ENCODE measurements at places on chromosomes 3 and 15. TPM values are rescaled to one million over a fixed set of nuclear protein-coding genes. Genes with fewer than 3 reads are reported as not detected.

The LOXL1 gene
- 14.9 TPM for total RNA-seq

The NUP210 gene
- 8.9 TPM for total RNA-seq

GRCh38 chr15:84749111-84749991 is 959 bp downstream of the ZNF592 start:
- no peaks in the 10 kb centered on the region for H3K27me3 ChIP-seq
- peak overlapping the region; percentile 64 for H3K4me3 ChIP-seq
- peaks cover 34% of the 10 kb centered on the region for H3K4me1 ChIP-seq
- peak; percentile 50 for DNase-seq
- peak overlapping the region; percentile 96 for H3K27ac ChIP-seq
- no peaks in the 10 kb centered on the region for H3K36me3 ChIP-seq

- no peak overlapping the region for H3K27ac ChIP-seq
- DNase-seq, result no peak
- no peaks in the 10 kb centered on the region for H3K4me1 ChIP-seq
- no peak overlapping the region for H3K4me3 ChIP-seq
- H3K27me3 ChIP-seq, result no peaks in the 10 kb centered on the region
Observed at GRCh38 chr3:138172625-138173024, 2.1 kb downstream of the DBR1 start.

DNA sequence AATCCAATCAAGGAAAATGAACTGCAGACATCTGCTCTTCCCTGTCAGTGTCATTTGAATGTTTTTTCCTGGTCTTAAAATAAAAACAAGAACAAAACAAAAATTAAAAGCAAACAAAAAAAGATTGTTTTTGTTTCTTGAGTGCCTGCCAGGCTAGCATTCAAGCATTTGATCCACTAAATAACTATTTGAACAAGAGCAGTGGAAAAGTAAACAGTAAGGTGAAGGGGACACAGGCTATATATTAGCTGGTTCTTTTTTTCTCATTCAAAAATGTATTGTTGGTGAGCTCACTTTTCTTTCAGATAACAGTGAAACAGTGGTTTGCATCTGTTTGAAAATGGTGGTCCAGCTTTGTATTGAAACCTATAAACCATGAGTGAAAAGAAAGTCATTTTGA is 586.9 kb upstream of the SGO1 start:
- DNase-seq, result no peak
- no peaks in the 10 kb centered on the region for H3K27me3 ChIP-seq
- no peaks in the 10 kb centered on the region for H3K36me3 ChIP-seq
- peaks cover 7% of the 10 kb centered on the region for H3K4me1 ChIP-seq
- H3K4me3 ChIP-seq, result no peak overlapping the region

DNA sequence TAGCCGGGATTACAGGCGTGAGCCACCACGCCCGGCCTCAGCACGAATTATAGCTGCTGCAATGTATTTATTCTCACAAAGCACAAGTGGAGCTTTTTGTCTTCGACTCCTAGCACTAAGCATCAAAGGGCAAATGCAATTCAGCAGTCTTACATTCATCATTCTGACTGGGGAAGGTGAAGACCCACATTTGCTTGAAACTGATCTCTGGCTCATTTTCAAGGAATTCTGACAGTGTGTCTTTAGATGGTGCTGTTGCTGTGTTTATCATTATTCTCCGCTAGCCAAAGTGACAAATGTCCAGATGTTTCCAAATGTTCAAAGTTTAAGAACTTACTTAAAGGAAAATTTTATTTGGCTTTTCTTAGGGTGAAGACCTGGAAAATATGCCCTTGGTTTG is 55.9 kb downstream of the SGO1 start:
- H3K27me3 ChIP-seq, result no peaks in the 10 kb centered on the region
- no peak for DNase-seq
- no peaks in the 10 kb centered on the region for H3K4me1 ChIP-seq
- H3K36me3 ChIP-seq, result no peaks in the 10 kb centered on the region
- no peak overlapping the region for H3K4me3 ChIP-seq

DNA sequence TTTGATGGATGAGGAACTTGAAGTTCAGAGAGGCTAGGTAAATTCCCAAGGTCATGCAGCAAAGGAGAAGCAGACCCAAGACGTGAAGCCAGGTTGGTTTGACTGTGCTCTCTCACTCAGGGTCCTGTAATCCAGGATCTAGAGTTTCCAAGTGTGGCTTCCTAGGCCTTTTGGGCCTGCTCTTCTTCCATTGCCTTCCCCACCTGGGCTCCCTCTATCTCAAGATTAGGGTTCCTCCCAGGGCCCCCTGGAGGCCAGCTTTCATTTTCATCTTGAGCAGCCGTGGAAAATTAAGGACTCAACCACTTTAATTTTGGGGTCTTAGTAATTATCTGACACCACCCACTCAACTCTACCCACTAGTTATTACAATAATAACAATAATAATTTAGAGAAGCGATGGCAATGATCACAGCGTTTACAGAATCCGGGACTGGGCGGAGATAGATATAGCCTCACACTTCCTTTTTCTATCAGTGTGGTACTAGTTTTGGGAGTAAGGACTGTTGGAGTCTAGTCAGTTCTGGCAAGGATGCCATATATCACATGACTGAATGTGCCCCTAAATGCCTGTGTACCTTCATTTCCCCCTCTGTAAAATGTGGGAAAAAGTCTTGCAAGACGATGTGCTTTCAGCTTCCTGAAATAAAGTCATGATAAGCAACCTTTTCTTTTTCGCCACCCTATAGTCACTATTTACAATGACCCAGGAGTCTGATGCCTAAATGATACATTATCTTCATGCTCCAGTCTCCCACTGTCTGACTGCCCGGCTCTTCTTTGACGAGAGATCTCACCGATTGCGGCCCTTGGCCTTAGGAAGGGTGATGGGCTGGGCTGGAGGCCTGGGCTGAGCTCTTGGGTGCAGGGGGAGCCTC is 30.2 kb upstream of the MAGEF1 start:
- no peaks in the 10 kb centered on the region for H3K4me1 ChIP-seq
- H3K36me3 ChIP-seq, result no peaks in the 10 kb centered on the region
- DNase-seq, result no peak
- H3K27me3 ChIP-seq, result no peaks in the 10 kb centered on the region
- no peak overlapping the region for H3K27ac ChIP-seq

DNA sequence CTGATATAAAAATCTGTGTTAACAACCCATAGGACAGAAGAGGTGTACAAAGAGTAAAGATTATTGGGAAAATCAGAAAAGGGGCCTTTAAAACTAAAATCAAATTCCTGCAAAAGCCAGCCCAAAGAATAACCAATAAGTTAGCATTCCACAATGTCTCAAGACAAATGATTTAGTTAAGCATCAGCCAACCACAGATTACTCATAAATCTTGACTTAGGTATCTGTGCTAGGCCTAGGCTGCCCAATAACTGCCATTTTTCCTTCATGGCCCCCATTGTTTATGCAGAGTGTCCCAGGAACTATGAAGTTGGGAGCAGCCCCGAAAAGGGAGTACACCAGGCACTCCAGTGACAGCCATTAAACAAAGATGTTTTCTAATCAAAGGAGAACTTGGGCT is 7.4 kb downstream of the TRANK1 start:
- no peak overlapping the region for H3K4me3 ChIP-seq
- no peaks in the 10 kb centered on the region for H3K36me3 ChIP-seq
- no peaks in the 10 kb centered on the region for H3K4me1 ChIP-seq
- no peak overlapping the region for H3K27ac ChIP-seq
- no peak for DNase-seq

DNA sequence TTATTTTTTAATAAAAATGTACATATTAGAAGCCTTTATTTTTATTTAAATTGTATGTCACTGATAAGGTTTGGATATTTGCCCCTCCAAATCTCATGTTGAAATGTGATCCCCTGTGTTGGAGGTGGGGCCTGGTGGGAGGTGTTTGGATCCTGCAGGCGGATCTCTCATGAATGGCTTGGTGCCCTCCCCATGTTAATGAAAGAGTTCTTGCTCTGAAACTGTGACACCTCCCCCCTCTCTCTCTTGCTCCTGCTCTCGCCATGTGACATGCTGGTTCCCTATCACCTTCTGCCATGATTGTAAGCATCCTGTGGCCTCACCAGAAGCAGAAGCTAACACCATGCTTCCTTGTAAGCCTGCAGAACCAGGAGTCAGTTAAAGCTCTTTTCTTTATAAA is 13.0 kb downstream of the AGTR1 start:
- H3K4me1 ChIP-seq, result no peaks in the 10 kb centered on the region
- H3K36me3 ChIP-seq, result no peaks in the 10 kb centered on the region

DNA sequence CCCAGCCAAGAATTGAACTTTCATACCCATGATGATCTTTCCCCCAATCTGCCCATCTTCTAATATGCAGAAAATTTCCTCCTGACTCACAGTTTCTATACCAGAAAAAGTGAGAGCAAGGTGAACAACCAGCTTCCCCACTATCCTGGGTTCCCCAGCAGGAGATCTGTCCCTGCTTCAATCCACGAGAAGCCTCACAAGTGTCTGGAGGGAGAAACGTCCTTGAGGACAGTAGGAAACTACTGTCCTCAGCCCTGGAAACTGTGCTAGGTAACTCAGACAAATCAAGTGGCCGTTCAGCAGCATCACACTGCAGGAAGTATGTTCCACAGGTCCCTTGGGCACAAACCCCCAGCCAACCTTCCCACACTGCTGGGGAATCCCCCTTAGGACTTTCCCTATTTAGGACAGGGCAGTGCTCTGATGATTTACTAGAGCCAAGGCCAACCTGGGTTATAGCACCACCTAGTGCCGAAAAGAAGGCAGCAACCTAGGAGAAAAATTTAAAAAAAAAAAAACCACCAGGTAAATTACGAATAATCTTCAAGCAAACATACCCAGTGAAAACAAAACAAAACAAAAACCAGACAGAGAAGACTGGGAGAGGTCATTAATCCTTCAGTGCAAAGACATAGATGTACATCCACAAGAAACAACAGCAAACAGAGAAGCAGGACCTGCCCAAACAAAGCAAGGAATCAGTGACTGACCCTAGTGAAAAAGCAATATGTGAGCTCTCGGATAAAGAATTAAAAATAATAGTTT is 36.0 kb downstream of the MORC1 start:
- peak; percentile 48 for DNase-seq
- H3K36me3 ChIP-seq, result no peaks in the 10 kb centered on the region
- no peak overlapping the region for H3K4me3 ChIP-seq
- no peaks in the 10 kb centered on the region for H3K4me1 ChIP-seq
- no peaks in the 10 kb centered on the region for H3K27me3 ChIP-seq

GRCh38 chr15:71712182-71712581 is 98.2 kb upstream of the NR2E3 start:
- no peaks in the 10 kb centered on the region for H3K27me3 ChIP-seq
- no peak overlapping the region for H3K4me3 ChIP-seq
- no peaks in the 10 kb centered on the region for H3K4me1 ChIP-seq
- no peak overlapping the region for H3K27ac ChIP-seq

- no peak overlapping the region for H3K4me3 ChIP-seq
- H3K27me3 ChIP-seq, result no peaks in the 10 kb centered on the region
- peaks cover 60% of the 10 kb centered on the region for H3K4me1 ChIP-seq
- no peaks in the 10 kb centered on the region for H3K36me3 ChIP-seq
Observed at GRCh38 chr3:146154316-146154715, 6.7 kb downstream of the PLOD2 start.

DNA sequence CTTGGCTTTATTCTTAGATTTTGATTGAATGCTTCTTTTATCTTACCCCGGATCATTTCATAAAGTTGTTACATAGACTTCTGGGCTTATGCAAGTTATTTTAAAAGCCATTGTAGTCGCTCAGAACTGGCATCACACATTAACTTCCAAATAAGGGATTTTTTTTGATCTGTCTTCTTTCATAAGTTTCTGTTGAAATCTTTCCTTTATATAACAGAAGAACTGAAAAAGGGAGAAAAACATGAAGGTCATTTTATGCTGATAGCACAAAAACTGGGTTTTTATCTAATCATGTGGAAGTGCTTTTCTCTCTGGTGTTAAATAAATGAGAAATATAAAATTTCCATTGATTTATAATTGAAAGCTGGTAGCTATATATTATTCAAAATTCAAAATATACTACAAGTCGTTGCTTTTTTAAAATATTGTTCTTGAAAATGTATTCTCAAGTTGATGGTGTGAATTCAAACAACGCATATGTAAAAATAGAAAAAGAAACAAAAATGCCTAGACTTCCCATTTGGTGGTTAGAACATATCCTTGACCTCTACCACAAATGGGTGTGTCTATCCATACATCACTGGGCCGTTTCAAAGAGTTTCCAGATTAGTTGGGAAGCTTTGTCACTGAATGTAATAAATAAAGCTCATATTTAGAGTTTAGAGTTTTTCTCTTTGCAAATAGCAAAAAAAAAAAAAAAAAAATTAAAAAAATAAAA is 258.3 kb upstream of the ZPLD1 start:
- no peak overlapping the region for H3K4me3 ChIP-seq
- no peaks in the 10 kb centered on the region for H3K27me3 ChIP-seq
- DNase-seq, result no peak
- peaks cover 12% of the 10 kb centered on the region for H3K4me1 ChIP-seq

DNA sequence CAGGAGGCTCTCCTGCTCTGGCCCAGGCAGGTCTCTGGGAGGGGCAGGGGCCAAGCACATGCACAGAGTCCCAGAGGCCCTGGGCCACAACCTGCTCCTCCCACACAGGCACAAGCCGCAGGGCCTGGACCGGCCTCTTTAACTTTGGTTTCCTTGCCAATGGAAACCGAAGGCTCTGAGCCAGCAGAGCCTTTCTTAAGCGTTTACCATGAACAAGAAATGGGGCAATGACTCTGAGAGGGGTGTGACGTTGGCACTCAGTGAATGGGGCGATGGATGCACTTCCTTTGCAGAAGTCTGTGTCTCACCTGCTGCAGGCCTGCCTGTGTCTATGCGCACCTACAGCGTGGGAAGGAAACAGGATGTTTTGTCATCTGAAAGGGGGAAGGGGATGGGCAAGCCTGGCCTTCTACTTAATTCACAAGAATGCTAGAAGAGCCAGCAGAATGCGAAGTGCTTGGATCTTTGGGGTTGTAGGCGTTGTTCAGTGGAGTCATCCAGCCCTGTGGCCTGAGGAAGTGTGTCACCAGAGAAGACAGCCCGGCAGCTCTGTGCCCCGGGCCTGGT is 41.8 kb downstream of the IFT122 start:
- peaks cover 48% of the 10 kb centered on the region for H3K36me3 ChIP-seq
- no peak overlapping the region for H3K27ac ChIP-seq
- no peaks in the 10 kb centered on the region for H3K27me3 ChIP-seq
- no peak overlapping the region for H3K4me3 ChIP-seq

Measured in pancreas (tissue), 10 donors.